CD4-positive, alpha-beta T cell (primary cell): ENCODE measurements at places on chromosomes 12 and 14. TPM values are rescaled to one million over a fixed set of nuclear protein-coding genes. Genes with fewer than 3 reads are reported as not detected.

Gene SLCO1B3
- not detected for total RNA-seq

Gene KRT80
- not detected for total RNA-seq

DNA sequence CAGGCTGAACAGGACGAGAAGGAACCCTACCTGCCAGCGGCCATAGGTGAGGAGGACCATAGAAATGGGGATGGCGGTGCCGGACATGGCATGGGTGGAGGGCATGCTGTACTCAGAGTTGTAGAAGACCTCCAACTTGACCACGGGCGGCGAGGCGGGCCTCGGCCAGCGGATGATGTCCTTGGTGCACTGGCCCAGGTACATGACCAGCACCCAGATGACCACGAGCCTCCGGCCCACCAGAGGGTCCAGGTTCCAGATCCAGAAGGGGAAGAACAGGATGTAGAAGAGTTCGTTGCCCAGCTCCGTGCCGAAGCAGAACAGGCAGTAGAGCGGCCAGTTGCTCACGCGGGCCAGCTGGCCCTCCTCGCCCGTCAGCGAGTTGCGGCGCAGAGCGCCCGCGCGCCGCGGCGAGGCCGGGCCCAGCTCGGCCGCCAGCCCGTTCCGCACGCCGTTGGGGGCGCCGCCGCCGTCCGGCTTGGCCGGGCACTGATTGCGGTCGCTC lies 582 bp downstream of the SGPP1 start:
- peak; percentile 53 for DNase-seq

Gene TROAP
- 0.30 TPM for total RNA-seq

Gene KRT1
- total RNA-seq: 3.9 TPM
